ENCODE measurements at places on chromosomes 2 and 18.
A peak's percentile ranks its signal among the peaks of the same experiment; 100 is the strongest.

DNA sequence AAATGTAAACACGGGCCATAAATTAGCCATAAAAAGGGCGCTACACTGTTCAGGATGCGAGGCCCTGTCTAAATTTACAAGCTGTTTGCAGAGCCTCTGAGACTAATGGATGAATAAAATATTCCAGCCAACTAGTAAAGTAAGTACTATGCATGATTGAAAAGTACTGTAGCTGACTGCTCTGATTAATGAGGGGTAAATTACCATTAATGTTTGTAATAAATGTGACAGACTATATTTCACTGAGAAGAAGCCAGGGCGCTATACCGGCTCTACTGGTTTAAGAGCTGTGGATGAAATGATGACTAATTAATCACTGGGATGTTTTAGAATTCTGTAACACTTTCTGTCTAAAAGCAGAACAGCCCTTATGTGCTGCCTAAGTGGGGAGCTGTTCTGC, 54.3 kb upstream of the RGPD4 start:
- DNase-seq = no peak

DNA sequence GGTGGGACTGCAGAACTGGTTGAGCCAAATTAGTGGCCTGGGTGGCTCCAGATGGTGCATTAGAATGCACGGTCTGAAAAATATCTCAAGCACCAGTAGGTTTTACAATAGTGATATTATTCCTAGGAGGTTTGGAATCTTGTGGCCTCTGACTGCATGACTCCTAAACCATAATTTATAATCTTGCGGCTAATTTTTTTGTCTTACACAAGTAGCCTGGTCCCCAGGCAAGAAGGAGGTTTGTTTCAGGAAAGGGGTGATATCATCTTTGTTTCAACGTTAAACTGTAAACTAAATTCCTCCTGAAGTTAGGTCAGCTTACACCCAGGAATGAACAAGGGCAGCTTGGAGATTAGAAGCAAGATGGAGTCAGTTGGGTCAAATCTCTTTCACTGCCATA, 98.9 kb upstream of the ARL4C start:
- no peak for DNase-seq

DNA sequence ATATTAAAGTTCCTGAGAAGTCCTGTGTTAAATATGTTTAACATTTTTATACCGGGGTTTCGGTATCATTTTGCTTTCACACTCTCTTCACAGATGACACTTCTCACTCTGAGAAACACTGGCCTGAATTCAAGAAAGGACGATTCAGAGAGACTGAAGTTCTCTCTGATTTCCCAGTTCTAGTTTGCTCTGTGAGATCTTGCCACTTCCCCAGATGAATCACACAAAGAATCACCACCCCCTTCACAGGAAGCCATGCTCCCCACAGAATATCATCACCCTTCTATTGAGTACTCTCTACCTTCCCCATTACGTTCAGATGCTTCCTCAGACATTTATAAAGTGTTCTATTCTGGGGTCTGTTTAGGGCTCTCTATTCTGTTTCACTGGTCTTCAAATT, 16.1 kb upstream of the CD207 start:
- peak; percentile 21 for DNase-seq

DNA sequence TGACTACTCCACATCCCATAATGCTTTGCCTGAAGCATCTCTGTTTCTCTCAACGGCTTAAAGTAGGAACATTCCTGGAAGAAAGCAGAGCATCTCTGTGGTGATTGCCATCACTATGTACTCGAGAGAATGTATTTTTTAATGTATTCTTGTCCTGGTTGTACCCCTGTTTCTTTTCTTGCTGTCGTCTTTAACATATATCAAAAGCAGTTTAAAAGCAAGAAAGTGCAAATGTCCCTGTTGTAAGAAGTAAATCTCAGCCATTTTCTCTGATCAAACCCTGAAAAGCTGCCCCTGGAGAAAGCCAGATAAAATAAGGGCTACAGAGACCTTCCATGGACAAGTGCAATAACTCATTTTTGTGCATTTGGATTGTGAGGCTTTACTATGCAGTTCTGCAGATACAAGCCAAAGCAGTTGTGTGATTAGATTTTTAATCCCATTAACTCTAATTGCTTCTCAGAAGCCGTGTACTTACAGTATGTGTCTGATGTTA, 70.8 kb downstream of the XIRP2 start:
- no peak for DNase-seq

DNA sequence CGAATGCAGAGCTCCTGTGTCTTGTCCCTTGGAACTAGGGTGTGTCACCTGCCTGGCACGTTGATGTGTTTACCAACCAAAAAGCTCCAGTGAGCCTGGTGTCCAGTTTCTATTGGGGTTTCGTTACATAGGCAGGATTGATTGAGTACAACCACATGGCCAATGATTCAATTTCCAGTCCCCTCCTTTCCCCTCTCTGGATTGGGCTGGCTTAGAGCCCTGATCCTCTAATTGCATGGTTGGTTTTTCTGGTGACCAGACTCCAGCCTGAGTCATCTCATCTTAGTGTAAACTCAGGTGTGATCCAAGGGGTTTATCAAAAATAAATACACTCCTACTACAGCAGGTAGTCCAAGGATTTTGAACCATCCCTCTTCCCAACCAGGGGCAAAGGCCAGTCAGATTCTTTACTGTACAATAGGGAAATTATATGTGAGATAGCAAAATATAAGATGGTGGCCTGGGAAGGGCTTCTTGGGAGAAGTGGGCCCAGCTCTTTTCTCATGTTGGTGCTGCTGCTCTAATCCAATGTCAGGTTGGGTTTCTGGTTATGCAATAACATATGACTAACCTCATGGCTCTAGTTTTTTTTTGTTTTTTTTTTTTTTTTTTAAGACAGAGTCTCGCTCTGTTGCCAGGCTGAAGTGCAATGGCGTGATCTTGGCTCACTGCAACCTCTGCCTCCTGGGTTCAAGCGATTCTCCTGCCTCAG, 64.7 kb upstream of the MGAT5 start:
- no peak for DNase-seq

DNA sequence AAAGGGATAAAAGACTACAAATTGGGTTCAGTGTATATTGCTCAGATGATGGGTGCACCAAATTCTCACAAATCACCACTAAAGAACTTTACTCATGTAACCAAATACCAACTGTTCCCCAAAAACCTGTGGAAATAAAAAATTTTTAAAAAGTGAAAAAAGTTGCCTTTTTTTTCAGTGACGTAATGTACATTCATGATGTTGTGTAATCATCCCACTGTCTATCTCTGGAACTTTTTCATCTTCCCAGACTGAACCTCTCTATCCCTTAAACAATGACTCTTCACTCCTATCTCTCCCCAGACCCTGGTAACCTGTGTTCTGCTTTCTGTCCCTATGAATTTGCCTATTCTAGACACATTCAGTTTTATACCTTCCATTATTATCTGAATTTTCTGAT, 19.0 kb upstream of the GALR1 start:
- no peak for DNase-seq

- no peak for DNase-seq
Measured at GRCh38 chr2:240426845-240427721, 8.4 kb upstream of the GPC1 start.

DNA sequence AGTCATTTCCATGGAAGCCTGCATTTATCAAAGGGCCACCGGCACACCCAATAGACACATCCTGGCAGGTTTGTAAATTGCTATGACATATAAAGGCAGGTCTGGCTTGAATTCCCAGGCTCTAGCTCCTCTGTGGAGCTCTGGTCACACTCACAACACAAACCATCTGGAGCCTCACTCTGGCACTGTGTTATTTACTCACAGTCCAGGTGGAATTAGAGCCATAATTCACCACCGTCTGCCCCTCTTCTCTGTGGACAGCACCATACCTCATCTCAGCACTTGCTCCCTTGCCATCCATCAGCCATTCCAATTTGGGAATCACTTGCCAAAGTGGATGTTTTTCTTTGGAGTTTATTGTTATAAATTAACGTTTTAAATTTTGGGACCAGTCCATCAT, 84.3 kb upstream of the OSR1 start:
- DNase-seq = no peak

DNA sequence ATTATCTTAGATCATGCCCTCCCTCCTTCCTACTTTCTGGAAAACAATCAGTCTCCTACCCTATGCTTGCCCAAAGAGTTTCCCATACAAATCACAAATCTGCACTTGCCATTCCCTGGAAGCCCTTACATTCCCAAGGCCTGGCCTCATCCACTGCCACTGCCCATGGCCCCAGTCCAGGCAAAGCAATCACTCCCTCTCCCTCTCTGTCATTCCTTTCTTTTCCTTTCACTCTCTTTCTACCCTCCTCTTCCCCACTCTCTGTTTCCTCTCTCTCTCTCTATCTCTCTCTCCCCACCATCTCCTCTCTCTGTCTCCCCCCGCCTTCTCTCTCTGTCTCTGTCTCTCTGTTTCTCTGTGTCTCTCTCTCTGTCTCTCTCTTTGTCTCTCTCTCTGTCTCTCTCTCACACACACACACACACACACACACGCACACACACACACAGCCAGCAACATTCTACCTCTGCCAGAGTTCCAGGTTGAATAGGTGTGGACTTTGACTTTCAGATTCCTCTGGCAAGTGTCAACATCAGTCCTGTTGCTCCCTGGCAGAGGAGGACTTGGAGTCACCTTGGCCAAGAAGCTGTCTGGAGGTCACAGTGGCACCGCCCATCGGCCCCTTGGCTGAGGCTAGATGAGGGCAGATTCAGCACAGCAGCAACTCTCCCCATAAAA, 43.7 kb upstream of the NAT8 start:
- DNase-seq = no peak

- DNase-seq = no peak
Measured at GRCh38 chr2:208083807-208084206, 40.5 kb downstream of the CRYGD start.

GRCh38 chr2:170481201-170481600, 233.9 kb upstream of the SP5 start:
- DNase-seq = no peak

DNA sequence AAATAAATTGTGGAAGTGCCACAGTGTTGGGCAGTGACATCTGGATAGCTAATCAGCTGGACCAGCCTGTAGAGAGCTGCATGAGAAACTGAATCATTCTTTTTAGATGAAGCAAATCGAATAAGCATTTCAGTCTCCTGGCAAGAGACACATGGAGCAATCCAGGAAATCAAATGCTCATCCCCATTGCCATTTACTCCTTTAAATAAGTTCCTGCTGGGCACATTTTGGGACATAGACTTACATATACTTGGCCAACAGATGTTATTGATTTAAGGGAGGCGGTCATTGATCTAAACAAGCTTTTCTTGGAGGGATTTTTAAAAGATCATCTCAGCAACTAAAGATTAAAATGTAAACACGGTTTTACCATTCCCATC, 307.1 kb downstream of the STK39 start:
- no peak for DNase-seq

- no peak for DNase-seq
Measured at GRCh38 chr2:239647052-239647819, 246.4 kb upstream of the HDAC4 start.

GRCh38 chr2:172380436-172381274, 46.7 kb upstream of the ITGA6 start:
- DNase-seq = peak; percentile 6

- no peak for DNase-seq
Measured at GRCh38 chr18:61666876-61667590, 225.8 kb downstream of the RNF152 start.

GRCh38 chr2:192245329-192245728, 50.6 kb upstream of the TMEFF2 start:
- DNase-seq = no peak

DNA sequence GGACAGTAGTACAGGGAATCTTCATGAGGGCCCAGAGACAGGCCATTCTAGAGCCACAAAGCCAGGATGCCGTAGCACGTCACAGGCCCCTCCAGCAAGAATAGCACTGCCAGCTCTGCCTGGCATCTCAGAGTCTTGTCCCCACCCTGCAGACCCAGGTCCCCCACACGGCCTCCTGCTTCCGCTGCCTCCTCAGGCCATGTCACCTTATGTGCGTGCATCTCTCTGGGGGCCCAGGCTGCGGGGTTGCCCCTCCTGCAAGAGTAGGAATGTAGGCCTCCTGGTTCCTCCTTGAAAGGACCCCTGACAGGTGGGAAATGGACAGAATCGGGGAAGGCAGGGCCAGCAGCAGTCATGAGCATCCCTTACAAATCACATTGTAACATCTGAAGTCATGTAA, 49.8 kb downstream of the ADI1 start:
- DNase-seq = no peak

DNA sequence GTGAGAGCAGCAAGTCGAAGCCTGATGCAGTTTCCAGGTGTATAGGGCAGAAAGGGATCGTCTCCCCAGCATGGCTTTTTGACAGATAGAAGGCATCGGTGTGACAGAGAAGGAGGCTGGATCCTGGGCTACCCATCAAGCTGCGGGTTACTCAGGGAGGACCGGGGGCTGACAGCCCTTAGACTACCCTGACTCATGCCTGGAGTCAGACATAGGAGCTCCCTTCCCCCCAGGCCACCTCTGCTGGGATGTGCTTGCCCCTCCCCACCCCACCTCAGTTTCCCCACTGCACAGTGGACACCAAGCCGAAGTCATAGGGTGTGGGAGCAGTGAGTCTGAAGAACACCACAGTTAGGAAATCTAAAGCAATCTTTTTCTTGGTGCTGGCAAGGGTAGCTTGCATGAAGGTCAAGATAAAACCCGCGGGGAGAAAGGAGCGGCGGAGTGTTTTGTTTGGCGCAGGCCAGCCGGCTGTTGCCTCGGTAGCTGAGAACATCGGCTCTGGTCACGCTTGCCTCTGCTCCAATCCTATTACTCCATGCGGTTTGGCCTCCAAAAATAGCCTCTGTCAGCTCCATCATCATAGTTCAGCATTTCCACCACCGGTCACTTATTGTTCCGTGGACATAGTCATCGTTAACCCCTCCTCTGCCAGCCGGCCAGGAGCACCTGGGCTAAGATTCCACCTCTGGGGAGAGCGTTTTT, 169.2 kb upstream of the GLI2 start:
- DNase-seq = no peak

- DNase-seq = no peak
Measured at GRCh38 chr2:86015006-86015405, 90.7 kb downstream of the POLR1A start.

Measured in CD4-positive, alpha-beta T cell treated with Interferon gamma for 1 hour (primary cell).